H54 (cell line): ENCODE measurements at places on chromosomes 13 and 19.

DNA sequence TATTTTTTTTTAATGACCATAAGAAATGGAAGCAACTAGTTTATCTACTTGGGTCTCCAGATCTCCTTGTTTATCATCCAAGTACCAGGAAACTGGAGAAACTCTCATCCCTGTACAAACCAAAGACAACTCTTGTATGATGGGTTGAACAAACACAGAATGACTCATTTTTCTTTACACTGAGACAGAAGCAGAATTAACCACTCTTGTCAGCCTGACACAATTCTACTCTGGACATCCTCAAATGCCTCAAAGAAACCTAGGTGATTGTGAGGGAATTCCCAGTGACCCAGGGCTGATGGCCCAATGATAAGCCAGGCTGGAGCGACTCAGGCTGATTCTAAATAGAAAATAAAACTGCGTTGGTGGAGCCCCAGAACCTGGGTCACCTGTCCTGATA is 151.5 kb downstream of the ZNF737 start:
- no peak for DNase-seq

DNA sequence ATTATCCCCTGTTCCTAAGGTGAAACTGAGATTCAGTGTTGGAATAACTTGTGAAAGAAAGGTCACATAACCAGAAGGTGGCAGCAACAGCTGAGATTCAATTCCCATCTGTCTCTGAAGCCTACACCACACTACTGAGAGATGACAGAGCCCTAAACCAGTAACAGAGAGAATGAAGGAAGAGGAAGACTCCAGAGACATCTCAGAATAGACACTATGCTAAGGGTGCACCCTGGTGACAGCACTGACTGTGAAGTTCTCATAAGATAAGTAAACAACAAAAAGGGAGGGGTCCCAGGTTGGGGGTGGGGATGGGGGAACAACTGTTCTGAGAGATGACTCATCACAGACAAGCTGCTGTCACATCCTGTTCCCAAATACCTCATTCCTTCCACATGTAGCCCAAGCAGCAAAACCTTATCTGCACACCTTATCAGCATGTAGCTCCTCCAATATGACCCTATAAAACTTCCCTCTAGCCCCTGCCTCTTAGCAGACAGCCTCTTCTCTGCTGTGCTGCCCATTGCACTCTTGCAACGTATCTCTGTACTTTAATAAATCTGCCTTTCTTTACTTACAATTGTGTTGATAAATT is 46.5 kb downstream of the UTP14C start:
- DNase-seq, result no peak

GRCh38 chr19:51025401-51025800 is 1.0 kb downstream of the KLK11 start:
- no peak for DNase-seq

- no peak for DNase-seq
Measured at GRCh38 chr13:105448811-105449210, 1086.7 kb downstream of the EFNB2 start.

DNA sequence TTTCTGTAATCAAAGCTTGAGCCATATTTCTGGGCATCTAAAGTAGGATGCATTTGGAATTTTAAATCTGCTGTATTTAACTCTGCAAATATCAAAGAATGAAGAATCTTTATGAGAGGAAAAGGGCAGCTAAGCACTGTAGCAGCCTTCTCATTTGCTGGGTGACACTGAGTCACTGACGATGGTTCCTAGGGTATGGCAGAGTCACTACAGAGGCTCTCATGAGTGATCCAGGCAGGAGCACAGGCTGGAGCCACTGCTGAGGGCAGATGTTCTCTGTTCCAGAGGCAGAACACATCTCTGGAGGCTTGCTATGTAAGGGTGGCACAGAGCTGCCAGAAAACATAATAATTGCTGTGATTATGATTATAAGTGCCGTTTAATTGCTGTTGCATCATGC is 340.7 kb upstream of the HTR2A start:
- DNase-seq, result no peak
